Endothelial cell (in vitro differentiated cells): ENCODE measurements at places on chromosomes 3 and 15.

DNA sequence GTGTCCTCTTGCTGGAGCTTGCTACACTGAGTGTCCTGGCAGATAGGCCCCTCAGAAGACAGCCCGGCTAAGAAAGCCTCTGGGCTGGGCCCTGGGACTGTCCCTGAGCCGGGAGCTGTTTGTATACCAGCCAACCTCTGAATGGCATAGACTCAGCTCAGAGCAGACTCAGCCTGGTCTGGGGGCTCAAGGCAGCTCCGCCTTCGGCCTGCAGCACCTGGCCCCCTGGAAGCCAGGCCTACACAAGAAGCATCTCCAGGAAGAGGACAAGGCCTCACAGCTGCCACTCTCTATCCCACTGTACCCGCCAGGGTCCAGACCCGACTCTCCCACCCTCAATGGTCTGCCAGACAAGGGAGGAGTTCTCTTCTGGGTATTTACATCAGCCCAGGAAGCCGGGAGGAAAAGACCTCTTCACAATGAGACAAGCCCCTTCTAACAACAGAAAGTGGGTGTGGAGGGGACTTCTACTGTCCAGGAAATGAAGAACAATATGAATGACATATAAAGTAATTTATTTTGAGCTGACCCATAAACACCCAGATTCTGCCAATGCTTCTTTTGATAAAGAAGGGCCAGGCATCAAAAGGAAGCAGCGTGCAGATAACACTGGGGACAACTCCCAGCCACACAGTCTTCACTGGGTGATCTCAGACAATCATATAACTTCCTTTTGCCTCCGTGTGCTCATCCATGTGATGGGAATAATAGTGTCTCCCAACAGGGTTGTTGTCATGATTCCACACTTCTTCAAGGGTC lies 110.2 kb downstream of the TPRA1 start:
- no peak for DNase-seq

DNA sequence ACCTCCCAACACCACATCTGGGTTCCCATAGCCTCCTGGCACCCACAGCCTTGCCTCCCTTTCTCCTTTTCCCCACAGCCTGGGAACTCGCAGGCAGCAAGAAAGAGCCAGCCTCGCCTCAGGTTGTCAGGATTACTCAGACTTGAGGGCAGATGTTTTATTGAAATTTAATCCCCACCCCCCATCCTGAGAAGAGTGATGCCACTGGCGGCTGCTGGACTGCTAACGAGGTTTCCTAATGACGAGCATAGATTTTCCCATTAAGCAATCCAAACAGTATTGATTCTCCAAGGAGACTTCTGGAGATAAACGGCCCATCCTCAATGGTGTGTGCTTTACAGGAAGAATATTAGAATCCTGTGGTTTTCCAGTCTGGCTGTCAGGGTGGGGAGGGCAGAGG lies 13.7 kb downstream of the SHF start:
- DNase-seq, result no peak

DNA sequence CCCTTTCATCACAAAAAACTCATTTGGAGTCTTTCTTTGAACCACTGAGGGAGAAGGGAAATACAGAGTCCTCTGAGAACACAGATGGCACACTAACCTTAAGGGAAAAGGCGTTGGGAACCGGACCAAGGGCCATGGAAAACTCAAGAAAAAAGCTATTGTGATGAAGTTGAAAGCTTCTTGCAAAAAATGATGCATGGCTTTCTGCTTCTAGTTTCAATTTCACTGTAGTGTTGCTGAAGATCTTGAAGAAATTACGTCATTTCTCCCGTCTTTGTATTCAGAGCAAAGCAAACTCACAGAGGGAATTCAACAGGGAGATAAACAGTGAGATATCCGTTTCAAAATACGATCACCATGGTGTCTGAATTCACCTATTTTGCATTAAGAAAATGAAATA lies 642.3 kb upstream of the ADAMTS9 start:
- no peak for DNase-seq

GRCh38 chr3:25428789-25429335 lies 799 bp downstream of the RARB start:
- DNase-seq, result no peak

DNA sequence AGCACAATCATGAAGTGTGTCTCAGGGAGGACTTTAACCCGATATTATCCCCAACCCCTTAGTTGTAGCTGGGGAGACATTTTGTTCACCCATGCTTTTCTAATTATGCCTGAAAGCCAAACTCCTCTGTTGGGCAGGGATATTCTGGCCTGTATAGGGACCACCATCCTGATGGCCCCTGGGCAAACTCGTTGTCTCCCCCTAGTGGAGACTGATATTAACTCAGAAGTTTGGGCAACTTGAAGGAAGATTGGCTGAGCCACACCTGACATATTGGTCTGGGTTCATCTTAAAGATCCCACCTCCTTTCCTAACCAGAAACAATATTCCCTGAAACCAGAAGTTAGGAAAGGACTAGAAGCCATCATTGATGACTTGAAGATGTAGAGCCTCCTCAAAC lies 42.3 kb downstream of the TM4SF18 start:
- no peak for DNase-seq

DNA sequence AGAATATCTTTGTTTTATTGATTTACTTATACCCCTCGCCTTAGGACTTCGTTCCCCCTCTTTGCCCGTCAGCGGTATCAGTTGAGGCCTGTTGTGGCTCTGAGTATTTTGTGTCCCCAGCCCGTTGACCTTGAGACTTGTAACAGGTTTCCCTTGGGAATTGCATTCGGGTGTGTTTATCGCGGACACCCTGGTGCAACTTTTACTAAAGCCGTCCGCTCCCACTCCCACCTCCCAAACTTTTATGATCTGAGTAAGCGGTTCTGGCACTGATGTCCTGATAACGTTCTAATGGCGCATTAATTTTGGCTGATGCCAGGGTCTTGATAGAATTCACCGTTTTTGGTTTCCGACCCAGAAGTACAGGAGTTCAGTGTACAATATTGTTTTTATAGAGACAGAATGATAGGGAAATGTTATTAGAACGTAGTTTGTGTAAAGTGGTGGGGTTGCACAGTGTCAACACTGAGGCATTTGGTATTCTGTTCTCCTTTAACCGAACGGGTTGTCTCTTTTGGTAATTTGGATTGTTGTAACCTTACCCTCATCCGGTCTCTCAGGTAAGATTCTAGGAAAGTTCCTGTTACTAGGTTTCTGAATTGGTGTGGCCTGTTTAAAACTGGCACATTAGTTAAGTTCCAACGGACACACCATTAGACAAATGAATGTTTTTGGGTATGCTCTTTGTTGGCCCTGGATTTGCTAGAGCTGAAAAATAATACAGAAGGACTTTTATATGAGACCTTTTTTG lies 47.8 kb downstream of the OIP5 start:
- no peak for DNase-seq

DNA sequence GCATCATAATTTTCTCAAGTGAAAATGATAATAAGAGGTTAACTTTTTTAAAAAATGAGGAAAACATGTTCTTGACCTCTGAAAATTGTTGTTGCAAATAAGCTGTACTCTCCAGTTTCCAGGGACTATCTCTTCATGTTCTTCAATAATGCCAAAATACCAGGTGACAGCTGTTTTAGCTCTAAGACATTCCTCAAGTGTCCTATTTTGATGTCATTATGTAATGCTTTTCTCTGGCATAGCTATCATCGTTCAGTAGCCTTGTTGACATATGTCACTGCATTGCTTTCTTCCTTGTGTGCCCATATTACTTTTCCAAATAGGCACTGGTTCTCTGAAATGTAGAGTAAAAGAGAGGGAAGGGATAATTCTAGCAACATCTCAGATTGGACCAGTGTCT lies 5.7 kb upstream of the FILIP1L start:
- no peak for DNase-seq

GRCh38 chr3:30187366-30187765 lies 419.0 kb upstream of the TGFBR2 start:
- no peak for DNase-seq

DNA sequence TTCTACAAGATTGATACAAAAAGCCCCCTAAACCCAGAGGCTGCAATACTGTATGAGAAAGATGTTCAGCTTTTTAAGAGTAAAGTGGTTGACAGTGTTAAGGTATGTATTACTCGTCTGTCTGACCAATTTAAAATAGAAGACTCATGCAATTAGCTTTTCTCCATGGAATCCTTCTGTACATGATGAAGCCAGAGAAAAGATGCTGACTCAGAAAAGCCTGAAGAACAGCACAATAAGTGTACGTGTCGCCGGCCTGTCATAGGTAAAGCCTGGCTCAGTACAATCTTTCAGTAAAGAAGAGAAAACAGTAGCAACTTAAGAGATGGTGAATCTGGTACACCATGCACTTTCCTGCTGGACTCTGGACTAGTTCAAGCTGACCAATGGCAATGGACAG lies 16.4 kb downstream of the NEK4 start:
- DNase-seq, result no peak

DNA sequence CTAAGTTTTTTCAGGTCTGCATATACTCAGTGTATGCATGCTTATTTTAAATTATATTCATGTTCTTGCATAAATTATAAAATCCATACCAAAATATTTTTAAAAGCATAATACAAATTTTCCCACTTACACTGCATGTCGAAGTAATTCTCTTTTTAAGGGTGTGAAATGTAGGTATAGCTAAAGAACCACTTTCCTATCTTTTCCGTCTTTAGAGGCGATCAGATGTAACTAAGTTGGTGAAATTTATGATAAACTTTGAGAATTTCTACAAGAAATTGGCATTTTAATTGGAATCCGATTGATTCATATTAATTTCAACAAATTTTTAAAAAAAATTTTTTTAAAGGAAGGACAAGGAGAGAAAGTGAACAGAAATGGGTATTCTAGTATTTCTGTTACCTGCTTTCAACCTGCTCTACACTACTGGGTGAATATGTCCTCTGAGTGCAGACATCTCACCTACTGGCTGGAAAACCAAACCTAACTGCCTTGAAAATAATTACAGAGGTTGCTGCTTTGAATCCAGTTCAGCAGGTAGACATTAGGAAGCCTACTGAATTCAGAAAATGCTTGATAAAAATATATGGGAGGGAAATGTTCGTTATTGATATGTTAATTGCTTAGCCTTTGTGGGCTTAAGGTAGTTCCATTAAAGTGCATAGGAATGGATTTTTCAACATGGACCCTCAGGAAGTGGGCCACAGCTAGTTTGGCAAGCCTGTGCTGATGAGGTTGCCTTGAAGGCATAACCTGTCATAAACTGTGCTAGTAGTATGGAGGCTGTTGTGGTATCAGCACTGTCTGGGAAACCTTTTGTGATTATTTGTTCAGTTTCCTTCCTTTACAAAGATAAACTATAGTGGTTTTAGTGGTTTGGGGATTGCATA lies 5.1 kb downstream of the TRIM71 start:
- no peak for DNase-seq

- DNase-seq, result no peak
Observed at GRCh38 chr3:4375911-4376310, 72.7 kb downstream of the SETMAR start.

DNA sequence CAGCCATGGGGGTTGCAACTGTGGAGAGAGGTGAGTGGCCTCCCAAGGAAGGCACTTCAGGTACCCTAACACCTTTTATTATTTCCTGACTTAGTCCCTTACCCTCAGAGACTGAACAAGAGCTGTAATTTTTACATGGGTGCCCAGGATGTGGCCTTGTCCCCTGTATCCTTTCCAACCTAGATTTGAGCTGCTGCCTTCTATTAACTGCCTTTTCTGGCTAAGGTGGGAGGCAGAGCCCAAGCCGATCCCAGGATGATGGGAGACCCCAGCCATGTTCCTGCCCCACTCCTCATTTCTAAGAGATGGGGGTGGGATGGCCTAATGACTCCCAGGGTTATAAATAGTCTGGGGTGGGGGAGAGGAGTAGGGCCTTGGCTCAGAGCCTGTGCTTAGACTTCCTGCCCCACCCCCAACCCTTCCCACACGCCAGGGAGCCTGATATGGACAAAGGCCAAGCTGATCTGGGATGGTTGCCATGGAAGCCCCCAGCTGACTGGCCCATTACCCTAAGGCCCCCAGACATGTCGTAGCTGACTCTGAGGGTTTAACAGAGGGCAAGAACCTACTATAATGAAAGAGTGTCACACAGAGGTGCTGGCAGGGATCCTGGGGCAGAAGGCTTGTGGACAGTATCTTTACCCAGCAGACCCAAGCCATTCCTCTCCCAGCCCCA lies 1.9 kb downstream of the KLHDC8B start:
- no peak for DNase-seq

GRCh38 chr3:50502584-50503423 lies 630 bp downstream of the CACNA2D2 start:
- peak; percentile 47 for DNase-seq

DNA sequence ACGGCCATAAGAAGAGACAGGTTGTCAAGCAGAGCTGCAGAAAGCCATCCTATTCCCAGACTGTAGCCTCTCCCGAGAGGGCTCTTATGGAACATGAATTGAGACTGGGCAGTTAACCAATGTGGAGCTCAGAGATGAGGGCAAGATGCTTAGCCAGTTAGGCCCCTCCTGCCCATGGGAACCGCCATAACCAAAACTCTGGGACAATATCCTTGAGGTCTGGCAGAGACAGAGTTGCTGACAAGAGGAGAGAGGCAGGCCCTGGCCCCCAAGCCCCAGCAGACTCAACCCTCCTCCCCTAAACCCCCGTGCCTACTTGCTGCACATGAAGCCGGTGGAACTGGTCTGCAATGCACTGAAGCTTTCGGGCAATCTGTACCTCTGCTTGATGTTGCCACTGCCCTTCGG lies 4.8 kb downstream of the BMF start:
- no peak for DNase-seq

- DNase-seq, result no peak
Observed at GRCh38 chr15:58340176-58340575, 91.6 kb upstream of the LIPC start.

GRCh38 chr3:10665592-10665991 lies 150.4 kb upstream of the SLC6A11 start:
- DNase-seq, result no peak

- DNase-seq, result no peak
Observed at GRCh38 chr3:148873270-148873927, 8.3 kb downstream of the CPA3 start.

- no peak for DNase-seq
Observed at GRCh38 chr3:38616658-38617057, 32.8 kb downstream of the SCN5A start.

DNA sequence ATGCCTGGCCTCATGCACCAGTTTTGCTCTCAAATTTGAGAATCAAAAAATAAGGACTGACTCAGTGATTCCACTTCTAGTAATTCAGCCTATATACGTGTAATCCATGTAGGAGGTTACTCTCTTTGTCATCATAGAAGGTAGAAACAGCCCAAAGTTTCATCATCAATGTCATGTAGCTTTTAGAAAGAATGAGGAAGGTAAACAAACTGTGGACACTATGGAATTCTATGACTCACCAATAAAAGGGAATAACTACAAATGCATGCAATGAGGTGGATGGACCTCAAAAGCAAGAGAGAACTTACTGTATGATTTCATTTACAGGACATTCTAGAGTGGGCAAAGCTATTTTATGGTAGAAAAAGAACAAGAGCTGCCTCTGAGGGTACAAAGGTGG lies 93.2 kb upstream of the LRIG1 start:
- DNase-seq, result no peak

- no peak for DNase-seq
Observed at GRCh38 chr3:22306454-22306853, 555.4 kb upstream of the ZNF385D start.

- peak; percentile 66 for DNase-seq
Observed at GRCh38 chr15:70362886-70363285, 265.2 kb upstream of the TLE3 start.

- no peak for DNase-seq
Observed at GRCh38 chr3:134622806-134623365, 27.9 kb downstream of the KY start.

GRCh38 chr3:73028803-73029202 lies 32.2 kb downstream of the PPP4R2 start:
- DNase-seq, result no peak
